ENCODE measurements at places on chromosomes 3 and 15.

DNA sequence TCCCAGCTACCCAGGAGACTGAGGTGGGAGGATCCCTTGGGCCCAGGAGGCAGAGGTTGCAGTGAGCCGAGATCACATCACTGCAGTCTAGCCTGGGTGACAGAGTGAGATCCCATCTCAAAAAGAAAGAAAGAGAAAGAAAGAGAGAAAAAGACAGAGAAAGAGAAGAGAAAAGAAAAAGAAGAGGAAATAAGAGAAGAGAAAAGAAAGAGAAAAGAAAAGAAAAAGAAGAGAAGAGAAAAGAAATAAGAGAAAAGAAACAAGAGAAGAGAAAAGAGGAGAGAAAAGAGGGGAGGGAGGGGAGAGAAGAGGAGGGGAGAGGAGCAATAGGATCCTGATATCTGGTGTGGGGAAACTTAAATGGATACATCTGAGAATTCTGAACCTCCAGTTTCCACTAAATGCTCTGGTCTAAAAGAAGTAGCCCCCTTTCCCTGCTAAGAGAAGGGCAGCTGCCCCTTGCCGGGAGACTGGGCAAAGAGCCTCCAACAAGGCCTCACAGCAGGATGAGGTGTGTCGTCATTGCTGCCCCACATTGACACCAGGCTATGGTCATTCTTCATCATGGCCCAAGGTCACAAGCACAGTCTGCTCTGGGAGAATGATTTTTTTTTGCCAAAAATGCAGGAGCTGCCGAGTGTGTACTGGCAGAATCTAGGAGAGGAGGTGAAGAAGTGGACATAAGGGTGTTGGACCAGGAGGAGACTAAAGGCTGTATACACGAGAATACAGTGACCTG lies 21.1 kb upstream of the COMMD4 start:
- no peak for DNase-seq

DNA sequence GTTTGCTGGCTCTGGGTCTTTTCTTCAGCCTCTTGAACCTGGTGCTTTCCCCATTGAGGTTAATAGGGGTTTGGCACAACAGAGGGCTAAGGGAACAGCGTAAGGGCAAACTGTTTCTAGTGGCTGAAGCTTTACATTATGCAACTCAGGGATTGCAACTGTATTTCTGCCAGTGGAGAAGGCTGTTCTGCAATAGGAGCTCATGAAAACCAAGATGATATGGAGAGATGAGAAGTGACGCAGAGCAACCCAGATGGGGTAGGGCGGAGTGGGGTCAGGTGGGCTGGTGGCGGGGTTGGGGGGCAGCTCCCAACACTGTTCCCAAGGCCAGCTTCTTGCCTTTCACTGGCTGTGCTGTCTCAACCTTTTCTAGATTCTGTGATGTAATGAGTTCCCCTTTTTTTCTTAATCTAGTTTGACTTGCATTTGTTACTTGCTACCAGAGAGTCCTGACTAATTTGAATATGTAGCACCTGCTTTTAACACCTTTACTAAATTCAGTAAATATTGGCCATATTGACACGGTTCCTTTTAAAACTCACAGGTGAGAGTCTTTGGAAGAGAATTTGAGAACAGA lies 7.2 kb downstream of the GXYLT2 start:
- DNase-seq = no peak

DNA sequence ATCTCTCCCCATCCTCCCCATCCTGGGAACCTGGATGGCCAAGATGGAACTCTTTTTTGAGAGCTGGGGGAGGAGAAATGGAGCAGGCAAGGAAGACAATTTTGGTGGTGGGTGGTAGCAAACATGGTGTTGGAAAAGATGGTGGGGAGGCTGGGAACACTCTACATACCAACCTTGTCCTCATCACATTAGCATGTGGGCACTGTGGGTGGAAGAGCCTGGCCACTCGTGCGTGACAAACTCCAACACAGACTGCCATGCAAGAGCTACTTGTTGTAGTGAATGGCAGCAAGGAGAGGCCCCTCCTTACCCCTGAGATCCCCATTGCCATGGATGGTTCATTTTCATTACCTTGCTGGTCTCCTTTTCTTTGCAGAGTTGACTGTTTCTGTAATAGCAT lies 262.6 kb downstream of the RPLP1 start:
- DNase-seq = no peak

- no peak for DNase-seq
Observed at GRCh38 chr15:52805351-52806283, 15.5 kb upstream of the ONECUT1 start.

GRCh38 chr3:189981668-189982067 lies 139.0 kb downstream of the P3H2 start:
- DNase-seq = no peak

DNA sequence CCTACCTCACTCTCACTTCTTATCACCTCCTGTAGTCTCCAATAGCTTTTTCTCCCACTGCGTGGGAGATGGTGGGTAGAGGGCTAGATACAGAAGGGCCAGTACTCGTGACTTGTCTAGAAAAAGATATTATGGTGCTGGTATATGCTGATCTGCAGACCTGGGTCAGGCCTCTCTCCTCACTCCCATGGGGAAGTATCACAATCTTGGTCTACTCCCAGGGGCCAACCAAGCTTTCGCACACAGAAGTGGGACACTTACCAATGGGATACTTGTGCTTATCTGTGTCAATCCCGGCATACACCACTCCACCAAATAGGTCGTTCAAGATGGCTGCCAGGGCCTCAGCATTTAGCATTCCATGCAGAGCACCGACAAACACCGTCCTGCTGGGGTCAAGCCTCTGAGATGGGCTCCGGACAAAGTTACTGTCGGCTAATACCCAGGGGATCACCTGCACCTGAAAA lies 9.0 kb upstream of the RPS17 start:
- DNase-seq = no peak

DNA sequence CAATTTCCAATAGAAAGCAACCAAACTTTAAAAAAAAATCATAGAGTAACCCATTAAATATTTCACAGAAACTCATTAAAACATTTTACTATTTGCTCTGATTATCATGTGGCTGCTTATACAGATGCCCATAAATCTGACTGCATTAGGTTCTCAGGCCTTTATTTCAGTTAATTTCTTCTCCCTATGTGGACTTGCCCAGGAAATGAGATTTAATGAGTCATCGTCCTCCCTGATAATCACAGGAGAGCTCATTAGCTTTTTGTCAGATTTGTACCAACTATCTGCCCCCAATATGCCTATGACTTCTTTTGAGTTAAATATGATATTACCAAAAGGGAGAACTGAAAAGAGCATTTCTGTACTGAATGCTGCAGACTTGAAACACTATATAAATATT lies 168.0 kb downstream of the FOXB1 start:
- no peak for DNase-seq

DNA sequence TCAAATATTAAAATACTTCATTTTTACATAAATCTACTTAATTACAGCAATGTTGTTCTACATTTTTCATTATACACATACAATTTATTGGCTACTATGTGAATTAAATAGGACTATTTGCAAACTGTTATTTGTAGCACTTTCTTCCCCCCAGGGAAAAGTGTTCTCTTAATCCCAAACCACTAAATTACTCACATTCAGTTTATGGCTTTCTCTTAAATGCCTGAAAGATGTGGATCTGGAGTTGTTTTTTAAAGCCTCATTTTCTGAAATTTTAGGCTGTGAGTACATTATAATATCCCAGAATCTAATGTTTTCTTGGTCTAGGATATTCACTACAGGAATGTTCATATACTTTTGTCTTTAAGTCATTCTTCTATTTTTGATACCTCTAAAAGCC lies 32.7 kb downstream of the PRTG start:
- no peak for DNase-seq

DNA sequence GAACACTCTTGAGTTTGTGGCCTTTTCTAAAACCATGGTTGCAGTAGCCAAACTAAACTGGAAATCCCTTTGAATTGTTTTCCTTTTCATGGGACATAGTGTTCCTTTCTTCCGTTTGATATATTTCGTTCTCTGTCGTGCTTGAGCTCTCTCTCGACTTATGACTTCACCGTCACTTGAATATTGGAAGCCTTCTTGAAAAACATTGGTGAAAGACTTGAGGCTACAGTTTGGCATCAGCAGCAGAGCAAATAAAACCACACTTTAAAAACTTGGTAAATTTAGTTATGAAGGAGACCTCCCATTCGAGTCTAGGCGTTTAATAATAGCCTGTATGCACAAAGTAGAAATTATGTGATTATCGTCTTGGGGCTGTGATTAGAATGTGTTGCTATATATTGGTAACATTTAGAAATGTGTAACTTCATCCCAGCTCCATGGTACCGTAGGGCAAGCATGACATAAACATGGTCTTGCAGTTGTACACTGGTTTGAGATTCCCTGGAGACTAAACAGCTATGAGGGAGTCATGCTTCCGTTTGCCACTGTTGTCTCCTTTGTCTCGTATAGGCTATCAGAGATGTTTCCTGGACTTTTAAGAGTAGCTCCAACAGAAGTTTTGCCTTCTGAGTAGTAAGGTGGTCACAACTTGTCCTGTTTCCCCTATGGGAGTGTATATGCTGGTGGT lies 122.3 kb downstream of the PTPRG start:
- DNase-seq = no peak

- no peak for DNase-seq
Observed at GRCh38 chr3:45011756-45012508, 14.2 kb upstream of the CLEC3B start.

GRCh38 chr3:63895422-63896189 lies 16.6 kb downstream of the SCAANT1 start:
- no peak for DNase-seq

- no peak for DNase-seq
Observed at GRCh38 chr3:39094851-39095677, 12.4 kb downstream of the GORASP1 start.

GRCh38 chr15:92069308-92070250 lies 216.1 kb downstream of the SLCO3A1 start:
- peak; percentile 50 for DNase-seq

DNA sequence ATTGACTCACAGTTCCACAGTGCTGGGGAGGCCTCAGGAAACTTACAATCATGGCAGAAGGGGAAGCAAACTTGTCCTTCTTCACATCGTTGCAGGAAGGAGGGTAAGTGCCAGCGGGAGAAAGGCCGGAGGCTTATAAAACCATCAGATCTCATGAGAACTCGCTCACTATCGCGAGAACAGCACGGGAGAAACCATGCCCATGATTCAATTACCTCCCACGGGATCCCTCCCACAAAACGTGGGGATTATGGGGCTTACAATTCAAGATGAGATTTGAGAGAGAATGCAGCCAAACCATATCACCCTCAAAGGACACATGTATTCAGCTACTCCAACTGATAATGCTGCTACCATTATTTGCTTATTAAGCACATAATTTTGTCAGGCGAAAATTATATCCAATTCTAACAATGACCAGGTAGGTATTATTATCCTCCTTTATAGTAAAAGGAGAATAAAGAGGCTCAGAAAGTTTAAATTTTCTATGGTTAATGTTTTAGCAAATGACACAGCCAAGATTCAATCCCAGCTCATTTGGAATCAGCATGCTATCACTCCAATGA lies 327.2 kb upstream of the CDIN1 start:
- no peak for DNase-seq

DNA sequence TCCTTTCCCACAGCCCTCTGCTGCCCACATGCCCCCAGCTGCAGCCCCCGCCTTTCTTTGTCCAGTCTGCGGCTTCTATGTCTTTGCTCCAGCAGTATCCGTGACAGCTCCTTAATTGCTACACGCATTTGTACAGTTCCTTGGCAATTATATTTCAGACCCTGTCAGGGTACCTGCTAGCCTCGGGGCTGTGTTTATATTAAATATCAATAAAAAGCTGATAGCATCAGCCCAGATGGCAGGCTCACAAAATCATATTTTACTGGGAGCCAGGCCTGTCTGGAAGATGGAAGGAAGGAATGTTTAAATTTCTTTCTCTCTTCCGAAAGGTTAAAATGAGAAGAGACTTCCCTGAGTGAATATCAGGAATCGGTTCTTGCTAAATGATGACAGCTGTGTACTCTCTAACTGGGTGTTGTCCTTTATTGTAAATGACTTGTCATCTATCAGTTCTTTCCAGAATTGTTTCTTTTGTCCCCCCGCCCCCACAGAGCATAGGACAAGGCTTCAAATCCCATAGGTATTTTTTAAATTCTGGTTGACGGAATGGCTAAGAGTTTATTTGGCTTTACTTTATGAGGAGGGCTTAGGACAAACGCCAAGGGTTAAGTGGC lies 378.1 kb downstream of the LRTM1 start:
- DNase-seq = no peak

- no peak for DNase-seq
Observed at GRCh38 chr3:113573728-113574127, 41.4 kb downstream of the SIDT1 start.

DNA sequence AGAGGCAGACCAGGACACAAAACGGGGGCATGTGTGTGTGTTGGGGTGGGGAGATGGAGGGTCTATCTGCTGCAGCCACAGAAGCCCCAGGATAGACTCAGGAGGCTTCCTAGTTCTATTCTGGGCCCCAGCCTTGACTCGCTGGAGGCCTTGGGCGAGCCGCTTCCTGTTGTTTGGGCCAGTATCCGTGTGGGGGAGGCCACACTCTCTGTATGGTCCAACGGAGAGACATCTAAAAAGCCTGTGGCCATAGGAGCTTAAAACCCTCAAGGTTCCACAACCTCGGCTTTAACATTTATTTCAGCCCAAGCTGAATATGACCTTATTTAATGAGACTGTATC lies 32.8 kb downstream of the POC1A start:
- no peak for DNase-seq

DNA sequence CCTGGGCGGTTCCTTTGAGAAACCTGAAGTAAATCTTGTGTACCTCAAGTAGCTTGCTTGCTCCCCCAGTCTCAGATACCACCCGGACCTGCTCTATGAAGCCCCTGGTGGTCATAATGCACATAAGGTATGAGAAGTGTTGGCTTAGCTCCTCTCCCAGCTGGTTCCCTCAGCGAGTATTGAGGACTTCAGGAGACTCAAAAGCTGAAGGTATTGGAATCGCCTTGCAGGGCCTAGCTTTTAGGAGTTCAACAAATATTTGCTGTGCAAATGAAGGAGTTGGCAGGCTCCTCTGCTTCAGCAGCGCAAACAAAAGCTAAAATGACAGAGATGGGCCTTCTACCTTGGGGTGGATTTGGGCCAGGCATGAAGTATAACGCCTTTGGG lies 1.7 kb downstream of the CMTM8 start:
- peak; percentile 29 for DNase-seq

- DNase-seq = no peak
Observed at GRCh38 chr3:41411065-41411464, 211.8 kb downstream of the CTNNB1 start.

GRCh38 chr3:107142786-107143575 lies 234.3 kb upstream of the CCDC54 start:
- DNase-seq = no peak

- no peak for DNase-seq
Observed at GRCh38 chr3:169286992-169287391, 376.5 kb downstream of the MECOM start.

- no peak for DNase-seq
Observed at GRCh38 chr15:38192496-38192895, 60.1 kb upstream of the SPRED1 start.

- no peak for DNase-seq
Observed at GRCh38 chr3:123369085-123369484, 79.8 kb downstream of the ADCY5 start.

GRCh38 chr15:67422296-67422695 lies 98.6 kb upstream of the C15orf61 start:
- DNase-seq = no peak

GRCh38 chr3:71578054-71578751 lies 5.3 kb downstream of the FOXP1 start:
- DNase-seq = no peak
